ENCODE measurements at places on chromosomes 4 and X. TPM values are rescaled to one million over a fixed set of nuclear protein-coding genes. Genes with fewer than 3 reads are reported as not detected.

DNA sequence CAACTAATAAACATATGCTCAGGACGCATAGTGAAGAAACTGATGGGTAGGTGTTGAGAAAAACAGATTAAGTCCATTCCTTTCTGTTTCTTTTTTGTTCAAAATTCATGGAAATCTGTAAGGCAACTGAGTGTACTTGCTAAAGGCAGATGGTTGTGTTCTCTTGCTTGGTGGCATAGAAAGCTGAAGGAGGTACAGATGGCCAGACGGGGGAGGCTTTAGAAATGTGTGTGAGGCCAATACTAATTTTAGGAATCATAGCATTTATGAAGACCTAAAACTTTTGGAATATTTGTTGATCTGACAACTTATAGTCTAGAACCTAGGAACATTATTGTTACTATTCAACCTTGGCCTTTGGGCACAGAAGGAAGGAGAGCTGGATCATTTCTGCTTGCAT, 56.8 kb upstream of the EMCN start:
- no peak for DNase-seq

Gene RENBP
- 22.3 TPM for polyA plus RNA-seq

DNA sequence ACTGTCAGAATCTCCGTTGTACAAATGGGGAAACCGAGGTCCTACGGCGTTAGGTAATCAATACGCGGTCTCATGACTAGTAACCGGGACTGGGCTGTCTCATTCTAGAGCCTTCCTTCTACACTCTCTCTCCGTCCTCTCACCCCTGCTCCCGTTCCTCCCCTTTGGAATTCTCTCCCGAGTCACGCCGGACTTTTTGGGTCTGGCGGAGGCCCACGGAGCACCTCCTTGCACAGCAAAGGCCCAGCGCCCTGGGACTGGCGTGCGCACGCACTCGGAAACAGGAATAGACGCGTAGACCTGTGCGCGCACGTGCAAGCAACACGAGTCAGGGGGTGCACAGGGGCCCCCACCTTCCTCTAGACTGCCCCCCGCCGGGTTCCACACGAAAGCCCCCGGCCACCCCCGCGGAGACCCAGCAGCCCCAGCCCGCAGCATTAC, 361 bp downstream of the QDPR start:
- no peak for DNase-seq

- DNase-seq: no peak
Observed at GRCh38 chrX:130253916-130254315, 14.8 kb downstream of the ZNF280C start.

Gene HERC5
- 5.8 TPM for polyA plus RNA-seq

DNA sequence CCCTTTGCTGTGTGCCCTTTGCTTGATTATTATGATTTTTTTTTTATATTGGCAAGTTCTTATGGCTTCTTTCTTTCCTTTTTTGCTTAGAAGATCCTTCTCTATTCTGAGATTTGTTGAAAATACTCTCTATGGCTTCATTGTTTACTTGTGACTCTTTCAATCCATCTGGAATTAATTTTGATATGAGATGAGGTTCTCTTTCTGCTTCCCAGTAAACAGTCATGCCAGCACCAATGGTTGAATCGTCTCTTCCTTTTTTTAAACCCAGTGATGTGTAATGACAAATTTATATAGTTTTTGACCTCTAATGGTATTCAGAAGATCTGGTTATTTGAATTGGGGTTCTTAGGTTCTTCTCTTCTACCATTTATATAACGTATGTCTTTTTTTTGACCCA, 121.8 kb downstream of the ARHGAP10 start:
- DNase-seq: no peak

DNA sequence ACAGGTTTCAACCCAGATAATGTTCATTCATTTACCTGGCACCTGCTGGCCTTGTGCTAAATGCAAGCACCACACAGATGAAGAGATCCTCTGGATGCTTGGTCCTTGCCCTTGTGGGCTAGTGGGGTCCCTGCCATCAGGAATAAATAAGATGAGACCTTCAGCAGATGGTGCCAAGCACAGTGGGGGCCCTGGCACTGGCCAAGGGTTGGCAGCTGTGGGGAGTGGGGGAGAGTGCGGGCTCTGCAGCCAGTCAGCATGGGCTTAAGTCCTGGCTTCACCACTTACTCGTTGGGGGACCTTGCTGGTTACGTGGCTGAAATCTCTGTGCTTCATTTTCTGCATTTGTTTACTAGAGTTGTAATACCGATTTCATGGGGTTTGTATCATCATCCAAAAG, 6.9 kb downstream of the LAP3 start:
- DNase-seq: no peak

- DNase-seq: no peak
Observed at GRCh38 chr4:8041868-8042267, 102.2 kb upstream of the AFAP1 start.

- DNase-seq: no peak
Observed at GRCh38 chr4:42995343-42995944, 102.9 kb downstream of the GRXCR1 start.

GRCh38 chr4:80422727-80423404, 87.3 kb downstream of the CFAP299 start:
- DNase-seq: no peak

- DNase-seq: no peak
Observed at GRCh38 chr4:169795585-169795984, 37.8 kb upstream of the HPF1 start.

Gene TIMM8A
- polyA plus RNA-seq: 18.7 TPM

DNA sequence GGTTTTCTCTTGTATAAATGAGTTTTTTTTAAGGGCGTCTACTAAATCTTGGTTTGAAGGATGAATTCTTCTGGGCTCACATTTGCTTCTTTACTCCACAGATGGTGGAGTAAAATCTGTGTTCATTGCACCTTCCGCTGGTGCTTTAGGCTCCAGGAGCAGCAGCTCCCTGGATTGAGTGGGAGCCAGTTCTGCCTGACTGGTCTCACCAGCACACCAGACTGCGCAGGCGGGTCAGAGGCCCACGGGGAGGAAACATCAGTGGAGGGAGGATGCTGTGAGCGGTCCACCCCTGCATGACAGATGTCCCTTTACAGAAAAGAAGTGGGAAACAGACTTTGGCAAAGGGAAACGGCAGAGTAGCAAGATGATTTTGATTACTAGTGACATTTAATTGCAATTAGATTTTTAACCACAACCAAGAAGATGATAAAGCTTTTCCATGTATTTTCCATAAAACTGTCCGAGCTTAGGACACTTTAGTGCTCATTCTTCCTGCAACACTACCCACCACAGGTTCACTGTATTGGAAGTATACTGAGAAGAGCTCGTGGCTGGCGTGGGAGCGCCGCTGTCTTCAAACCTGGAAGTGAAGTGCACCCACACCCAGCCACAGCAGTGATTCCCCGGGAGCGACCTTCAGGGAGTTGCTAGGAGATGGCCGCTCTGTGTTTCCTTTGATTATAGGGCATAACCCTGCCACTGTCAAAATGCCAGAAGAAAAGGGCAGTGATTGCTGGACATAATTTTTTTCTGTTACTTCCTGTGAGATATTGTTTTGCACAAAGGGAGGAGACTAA, 95.2 kb downstream of the SORBS2 start:
- DNase-seq: no peak

Gene CENPE
- polyA plus RNA-seq: 12.5 TPM

Gene MAGEA4
- not detected for polyA plus RNA-seq

- no peak for DNase-seq
Observed at GRCh38 chr4:87717276-87718031, 67.4 kb downstream of the DMP1 start.

Gene HSFX4
- 0.20 TPM for polyA plus RNA-seq

Gene DCAF12L1
- 9.3 TPM for polyA plus RNA-seq

DNA sequence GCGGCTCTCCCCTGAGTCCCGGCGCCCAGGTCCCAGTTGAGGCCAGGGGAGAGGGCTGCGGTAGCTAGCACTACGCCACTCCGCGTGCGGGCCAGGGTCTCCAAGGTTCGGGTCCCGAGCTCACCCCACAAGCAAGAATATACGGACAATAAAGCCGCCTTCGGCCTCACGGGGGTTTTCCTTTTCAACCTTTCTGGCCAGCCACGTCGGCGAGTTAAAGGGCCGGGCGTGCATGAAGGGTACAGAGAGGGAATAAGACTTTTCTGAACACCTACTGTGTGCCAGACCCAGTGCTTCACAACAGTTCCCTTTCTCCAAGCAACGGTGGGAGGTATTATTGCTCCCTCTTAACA, 138.5 kb upstream of the ZIC3 start:
- DNase-seq: no peak

- no peak for DNase-seq
Observed at GRCh38 chrX:112678831-112679230, 907 bp downstream of the LHFPL1 start.

DNA sequence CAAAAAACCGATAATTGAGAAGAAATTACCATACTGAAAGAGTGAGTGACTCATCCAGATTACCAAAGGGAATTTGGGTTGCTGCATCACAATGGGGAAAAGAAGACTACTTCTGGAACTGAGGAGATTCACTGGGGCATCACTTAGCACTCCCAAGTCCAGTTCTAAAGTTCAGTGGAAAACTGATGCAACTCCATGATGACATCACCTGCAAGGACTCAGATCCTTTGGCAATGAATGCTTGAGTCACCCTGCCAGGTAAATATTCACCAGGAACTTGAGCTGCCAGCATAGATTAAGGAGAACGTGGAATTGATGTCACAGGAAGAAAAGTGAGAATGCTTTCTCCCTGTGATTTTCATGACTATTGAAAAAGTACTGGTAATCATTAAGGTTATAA, 32.0 kb upstream of the SMIM10L2A start:
- DNase-seq: no peak

- DNase-seq: no peak
Observed at GRCh38 chr4:76856243-76857073, 41.5 kb downstream of the SOWAHB start.

DNA sequence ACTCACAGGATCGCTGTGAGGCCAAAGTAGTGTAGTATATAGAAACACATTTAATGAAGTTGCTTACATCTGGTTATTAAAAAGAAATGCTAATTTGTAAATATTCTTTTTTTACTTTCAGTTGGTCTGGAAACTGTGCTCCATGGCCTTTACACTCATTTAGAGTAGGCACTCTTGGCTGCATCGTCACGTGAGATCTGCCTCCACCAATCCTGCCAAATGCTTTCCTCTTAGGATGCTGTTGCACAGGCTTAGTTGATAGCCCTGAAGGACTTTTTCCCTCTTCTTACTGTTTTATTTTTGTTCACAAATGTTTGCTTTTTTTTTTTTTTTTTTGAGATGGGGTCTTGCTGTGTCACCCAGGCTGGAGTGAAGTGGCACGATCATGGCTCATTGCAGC, 6.3 kb downstream of the CPE start:
- no peak for DNase-seq

- no peak for DNase-seq
Observed at GRCh38 chr4:83272900-83273299, 11.7 kb downstream of the COQ2 start.

GRCh38 chr4:34148322-34148908, 2095.9 kb downstream of the ARAP2 start:
- DNase-seq: no peak

- DNase-seq: no peak
Observed at GRCh38 chrX:151397741-151398070, 700 bp downstream of the VMA21 start.

- no peak for DNase-seq
Observed at GRCh38 chr4:181802207-181802606, 441.0 kb upstream of the TENM3 start.

DNA sequence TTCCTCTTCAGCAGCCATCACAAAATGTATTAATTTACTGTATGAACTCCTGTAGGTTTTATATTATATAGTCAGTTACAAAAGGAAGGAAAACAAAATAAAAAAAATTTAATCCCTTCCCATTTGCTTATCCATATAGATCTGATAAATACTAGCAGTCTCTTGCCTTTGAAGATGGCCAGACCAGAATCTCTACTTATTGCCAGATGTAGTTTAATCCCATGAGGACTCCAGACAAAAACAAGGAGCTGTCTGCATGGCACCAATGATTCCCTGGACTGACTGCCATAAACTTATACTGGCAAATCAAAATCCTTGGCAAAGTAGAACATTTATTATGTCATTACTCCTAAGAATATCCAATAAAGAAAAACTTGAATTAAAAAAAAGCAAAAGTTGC, 223.3 kb upstream of the MAB21L2 start:
- no peak for DNase-seq

DNA sequence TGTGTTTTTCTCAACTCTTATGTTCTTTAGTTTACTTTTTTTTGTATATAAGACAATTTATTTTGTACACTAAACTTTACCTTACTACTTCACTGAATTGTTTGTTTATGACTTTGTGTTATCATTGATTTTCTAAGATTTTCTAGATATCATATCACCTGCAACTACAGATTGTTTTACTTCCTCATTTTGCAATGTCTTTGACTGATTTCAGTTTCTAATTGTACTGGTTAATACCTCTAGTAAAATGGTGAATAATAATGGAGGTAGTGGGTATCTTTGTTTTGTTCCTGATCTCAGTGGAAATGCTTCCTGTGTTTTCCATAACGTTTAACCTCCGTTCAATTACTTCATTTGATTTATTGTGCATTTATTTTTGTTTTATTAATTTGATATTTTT, 490.2 kb downstream of the TLL1 start:
- no peak for DNase-seq

Gene ABLIM2
- polyA plus RNA-seq: 7.0 TPM

- DNase-seq: no peak
Observed at GRCh38 chrX:34238896-34239295, 106.8 kb upstream of the FAM47A start.

- DNase-seq: no peak
Observed at GRCh38 chr4:64272432-64272831, 136.8 kb downstream of the TECRL start.

Gene TBX22
- polyA plus RNA-seq: 16.5 TPM

GRCh38 chr4:5098176-5098575, 46.9 kb downstream of the STK32B start:
- no peak for DNase-seq

Gene GABRG1
- polyA plus RNA-seq: 0.19 TPM

GRCh38 chr4:112099701-112100297, 45.5 kb upstream of the FAM241A start:
- no peak for DNase-seq

Gene KLB
- 0.30 TPM for polyA plus RNA-seq

- DNase-seq: no peak
Observed at GRCh38 chr4:909821-910220, 22.3 kb downstream of the GAK start.

GRCh38 chr4:35912174-35912573, 332.1 kb downstream of the ARAP2 start:
- no peak for DNase-seq

DNA sequence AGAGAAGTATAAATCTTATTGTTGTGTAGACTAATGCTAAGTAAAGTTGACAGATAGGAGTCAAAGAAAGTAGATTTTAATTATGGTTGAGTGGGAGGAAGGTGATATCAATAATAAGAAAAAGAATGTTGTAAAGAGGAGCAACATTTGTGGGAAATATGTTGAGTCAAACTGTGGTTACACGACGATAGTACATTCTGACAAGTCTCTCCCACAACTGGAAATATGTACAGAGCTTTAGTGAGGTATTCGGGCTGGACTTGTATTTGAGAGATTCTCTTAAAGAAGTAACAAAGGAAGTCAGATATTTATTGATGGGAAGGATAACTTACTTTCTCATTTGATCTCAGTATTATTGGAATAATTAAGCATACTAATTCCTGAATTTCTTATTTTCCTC, 525.3 kb upstream of the MAGEB2 start:
- DNase-seq: no peak

- DNase-seq: no peak
Observed at GRCh38 chr4:2837110-2837903, 6.3 kb upstream of the ADD1 start.

GRCh38 chr4:45292844-45293243, 566.5 kb upstream of the GNPDA2 start:
- DNase-seq: no peak
